Central memory CD4-positive, alpha-beta T cell (primary cell): ENCODE measurements at places on chromosomes 4 and X.

DNA sequence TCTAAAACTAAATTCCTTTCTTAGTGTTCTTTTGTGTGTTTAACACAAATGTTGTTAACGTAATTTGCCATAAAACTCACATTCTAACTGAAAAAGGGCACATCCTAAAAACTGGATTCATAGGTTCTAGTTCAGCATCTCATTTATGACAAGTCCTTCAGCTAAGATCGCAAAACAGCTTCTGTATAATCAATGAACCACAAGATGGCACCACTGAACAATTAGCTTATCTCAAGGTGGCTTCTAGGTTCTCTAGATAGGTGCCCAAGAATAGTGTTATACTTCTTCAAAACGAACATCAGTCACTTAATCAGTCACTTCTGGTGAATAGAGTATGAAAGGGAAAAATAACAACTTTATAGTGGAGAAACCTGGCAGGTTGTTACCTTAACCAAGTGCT is 54.3 kb downstream of the NRK start:
- DNase-seq = no peak

GRCh38 chr4:7167706-7168105 is 24.6 kb upstream of the SORCS2 start:
- no peak for DNase-seq

DNA sequence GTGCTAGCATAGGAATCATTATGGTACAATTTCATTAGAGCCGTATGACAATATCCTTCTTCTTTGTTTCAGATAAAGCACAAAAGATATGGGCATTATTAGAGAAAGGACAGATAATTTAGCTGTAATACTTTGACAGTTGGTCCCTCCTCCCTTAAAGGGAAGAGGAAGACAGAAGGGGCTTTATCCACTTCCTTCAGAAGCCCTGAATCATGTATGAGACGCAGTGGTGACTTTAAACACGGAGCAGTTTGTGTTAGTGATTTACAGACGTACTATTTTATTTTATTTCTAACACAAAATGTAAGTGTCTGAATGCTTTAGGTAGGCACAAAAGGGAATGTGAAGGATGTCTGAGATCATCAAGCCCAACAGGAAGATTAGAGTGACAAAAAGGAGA is 467.7 kb downstream of the IL15 start:
- no peak for DNase-seq

GRCh38 chrX:14819769-14820168 is 53.1 kb downstream of the FANCB start:
- no peak for DNase-seq

- DNase-seq = no peak
Measured at GRCh38 chrX:11591723-11592346, 73.9 kb downstream of the ARHGAP6 start.

DNA sequence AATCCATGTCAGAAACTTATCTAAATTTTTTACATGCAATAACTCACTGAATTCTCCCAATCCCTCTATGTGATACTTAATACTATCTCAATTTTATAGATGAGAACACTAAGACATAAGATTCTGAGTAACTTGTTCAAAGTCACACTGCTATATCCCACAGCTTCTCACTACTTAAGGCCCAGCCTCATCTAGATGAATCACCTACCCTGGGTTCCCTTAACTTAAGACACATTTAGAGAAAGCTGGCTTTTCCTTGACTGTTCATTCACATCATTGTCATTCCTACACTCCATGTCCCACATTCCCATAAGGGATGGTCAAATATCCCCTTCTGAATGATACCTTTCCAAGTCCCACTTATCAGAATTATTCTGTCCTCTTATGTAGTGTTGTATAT is 21.0 kb downstream of the TNIP3 start:
- DNase-seq = no peak

DNA sequence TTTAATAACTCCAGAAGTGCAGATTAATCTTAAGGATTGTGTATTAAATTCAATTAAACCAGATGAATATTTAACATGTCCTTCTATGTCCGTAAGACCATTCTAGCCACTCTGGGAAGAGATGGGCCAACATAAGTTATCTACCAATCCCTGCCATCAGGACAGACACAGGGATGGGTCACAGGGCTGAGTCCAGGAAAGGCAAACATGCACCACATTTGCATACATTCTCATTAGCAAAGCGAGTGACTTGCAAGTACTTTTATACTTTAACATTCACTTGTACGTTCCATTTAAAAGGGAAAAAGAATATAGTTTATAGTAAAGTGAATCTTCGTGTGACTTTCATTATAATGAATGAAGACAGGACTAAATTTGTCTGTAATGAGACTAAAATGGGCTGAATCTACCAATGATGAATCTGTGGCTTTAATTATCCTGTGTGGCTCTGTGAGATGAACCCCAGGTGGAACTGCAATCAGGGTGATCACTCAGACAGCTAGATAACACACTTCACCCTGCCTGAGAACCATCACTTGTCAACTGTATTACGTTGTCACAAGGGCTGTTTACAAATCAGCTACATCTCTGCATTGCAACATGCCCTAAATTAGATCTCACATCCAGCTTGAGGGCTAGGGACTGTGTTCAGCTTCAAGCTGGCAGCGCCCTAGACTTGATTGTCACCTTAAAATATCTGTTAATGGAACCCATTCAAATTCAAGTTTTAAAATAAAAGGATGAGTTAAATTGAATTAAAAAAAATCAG is 77.2 kb downstream of the SH3KBP1 start:
- no peak for DNase-seq

DNA sequence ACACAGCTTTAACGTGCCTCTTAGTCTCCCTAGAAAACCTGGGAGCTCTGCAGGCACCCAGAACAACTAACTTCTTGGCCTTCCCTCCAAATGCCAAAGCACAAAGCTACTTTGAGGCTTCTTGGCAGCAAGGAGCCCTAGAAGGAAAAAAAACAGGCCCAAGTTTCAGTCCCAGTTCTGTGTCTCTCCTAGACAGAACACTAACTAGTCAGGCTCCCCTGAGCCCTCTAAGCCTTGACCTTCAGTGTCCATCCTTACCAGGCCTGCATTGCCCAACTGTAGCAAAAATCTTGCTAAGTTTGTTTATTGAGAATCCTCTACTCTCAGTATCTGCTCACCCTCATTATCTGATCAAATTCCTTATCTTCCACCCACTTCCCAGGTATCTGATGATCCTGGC is 79.2 kb downstream of the PAPSS1 start:
- DNase-seq = no peak

DNA sequence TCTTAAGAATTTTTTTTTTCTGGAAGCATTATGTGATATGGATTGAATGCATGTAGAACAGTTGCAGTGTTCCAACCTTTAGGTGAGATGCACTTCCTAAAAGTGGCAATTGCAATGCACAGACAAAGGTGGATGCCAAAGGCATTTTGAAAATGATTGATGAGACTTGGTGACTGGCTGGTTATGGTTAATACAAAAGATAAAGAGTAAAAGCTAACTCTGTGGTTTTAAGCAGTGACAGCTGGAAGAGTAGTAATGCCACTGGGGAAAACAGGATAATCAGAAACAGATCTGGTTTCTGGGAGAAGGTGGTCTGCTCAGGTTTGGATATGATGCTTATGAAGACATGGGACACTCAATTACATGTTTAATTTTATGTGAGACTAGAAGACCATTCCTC is 345.6 kb downstream of the RPA4 start:
- DNase-seq = no peak

- peak; percentile 65 for DNase-seq
Measured at GRCh38 chrX:79366873-79367749, at the start of gene ITM2A. TSS of gene ITM2A (minus strand) at chrX:79367334. CDS start at chrX:79367215, 119 bp downstream.

GRCh38 chr4:7462509-7462971 is 27.8 kb upstream of the PSAPL1 start:
- no peak for DNase-seq

DNA sequence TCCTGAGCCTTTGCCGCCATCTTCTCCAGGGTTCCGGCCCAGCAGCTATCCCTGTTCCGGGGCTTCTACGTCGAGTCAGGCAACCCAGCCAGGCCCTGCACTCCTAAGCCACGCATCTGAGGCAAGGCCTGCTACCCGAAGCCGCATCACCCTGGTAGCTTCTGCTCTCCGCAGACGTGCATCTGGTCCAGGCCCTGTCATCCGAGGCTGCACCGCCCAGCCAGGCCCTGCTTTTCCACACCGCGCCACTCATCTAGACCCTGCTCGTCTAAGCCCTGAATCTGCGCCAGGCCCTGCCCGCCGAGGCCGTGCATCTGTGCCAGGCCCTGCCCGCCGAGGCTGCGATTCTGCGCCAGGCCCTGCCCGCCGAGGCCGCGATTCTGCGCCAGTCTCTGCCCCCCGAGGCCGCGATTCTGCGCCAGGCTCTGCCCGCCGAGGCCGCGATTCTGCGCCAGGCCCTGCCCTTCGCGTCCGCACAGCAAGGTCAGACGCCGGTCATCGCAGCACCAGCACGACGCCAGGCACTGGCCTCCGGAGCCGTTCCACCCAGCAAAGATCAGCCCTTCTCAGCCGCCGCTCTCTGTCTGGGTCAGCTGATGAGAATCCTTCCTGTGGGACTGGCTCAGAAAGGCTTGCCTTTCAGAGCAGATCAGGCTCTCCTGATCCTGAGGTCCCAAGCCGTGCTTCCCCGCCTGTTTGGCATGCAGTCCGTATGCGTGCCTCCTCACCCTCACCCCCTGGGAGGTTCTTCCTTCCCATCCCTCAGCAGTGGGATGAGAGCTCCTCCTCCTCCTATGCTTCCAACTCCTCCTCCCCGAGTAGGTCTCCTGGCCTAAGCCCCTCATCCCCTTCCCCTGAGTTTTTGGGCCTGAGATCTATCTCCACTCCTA is 75.1 kb downstream of the NUDT10 start:
- DNase-seq = no peak

DNA sequence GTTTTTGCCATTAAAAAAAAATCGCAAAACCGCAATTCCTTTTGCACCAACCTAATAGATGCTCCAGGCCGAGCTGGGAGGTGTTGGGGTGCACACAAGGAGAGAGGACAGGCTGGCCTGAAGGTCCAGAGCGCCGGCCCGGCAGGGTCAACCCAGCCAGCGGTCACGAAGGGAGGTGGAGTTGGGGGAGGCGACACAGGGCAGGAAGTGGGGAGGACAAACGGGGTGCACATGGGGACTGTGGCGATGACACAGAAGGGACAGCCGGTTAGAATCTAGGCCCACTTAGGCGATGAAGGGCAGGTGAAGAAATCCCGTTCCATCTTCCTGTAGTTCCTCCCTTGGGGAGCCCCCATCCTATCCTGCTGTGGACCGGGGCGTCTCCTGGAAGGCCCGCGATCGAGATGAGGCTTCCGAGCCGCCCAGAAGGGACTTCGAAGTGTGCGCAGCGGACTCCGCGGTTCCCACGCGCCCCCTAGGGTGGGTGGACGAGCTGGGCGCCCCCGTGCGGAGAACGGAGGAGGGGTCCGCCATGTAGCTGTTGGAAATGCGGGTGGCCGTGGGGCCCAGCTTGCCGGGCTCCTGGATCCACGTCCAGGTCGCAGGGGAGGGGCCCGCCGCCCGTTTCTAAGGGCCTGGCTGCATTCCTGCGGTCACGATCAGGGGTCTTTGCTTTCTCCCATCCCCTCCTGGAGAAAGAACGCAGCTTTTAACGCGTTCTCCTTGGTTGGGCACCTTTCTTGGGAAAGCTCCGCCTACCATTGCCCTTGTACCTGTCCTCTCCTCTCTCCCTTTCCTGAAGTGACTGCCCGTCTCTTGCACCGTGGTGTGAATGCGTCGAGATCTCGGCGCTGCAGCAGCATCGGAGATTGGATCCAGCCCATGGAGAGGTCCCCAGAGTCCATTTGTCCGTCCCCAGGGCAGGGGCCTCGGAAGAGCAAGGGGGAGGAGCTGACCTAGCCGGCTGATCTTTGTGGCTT is 17.0 kb upstream of the HPF1 start:
- DNase-seq = no peak

- no peak for DNase-seq
Measured at GRCh38 chrX:69317721-69318120, 152.5 kb upstream of the PJA1 start.

- DNase-seq = no peak
Measured at GRCh38 chrX:43313035-43313434, 343.1 kb upstream of the MAOA start.

DNA sequence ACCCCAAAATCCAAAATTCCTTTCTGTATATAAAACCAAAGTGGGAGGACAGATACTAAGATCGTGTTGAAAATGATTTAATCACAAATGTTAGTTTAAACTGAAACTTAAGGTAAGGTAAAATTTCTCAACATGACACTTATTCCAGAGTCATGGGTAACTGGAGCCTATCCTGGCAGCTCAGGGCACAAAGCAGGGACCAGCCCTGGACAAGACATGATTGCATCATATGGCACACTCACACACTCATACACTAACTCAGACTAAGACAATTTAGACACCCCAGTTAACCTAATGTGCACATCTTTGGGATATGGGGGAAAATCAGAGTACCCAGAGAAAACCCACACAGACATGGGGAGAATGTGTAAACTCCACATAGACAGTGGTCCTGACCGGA is 244.1 kb upstream of the TEX13A start:
- no peak for DNase-seq

GRCh38 chr4:48665555-48666186 is 114.4 kb downstream of the FRYL start:
- DNase-seq = no peak

DNA sequence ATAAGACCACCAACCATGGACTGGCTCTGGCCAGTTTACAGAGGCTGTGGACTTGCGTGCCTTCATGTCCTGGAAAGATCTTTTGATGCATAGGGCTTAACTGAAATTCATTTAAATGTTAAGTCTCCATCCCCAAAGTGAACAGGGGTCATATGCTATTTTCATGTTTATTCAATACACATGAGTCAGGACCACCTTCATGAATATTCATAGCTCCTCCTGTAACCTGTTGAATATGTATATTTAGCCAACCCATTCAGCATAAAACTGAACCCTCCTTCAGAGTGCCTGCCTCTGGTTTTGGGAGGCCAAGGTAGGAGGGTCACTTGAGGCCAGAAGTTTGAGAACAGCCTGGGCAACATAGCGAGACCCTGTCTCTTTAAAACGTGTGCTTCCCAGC is 7.1 kb downstream of the CTPS2 start:
- no peak for DNase-seq

DNA sequence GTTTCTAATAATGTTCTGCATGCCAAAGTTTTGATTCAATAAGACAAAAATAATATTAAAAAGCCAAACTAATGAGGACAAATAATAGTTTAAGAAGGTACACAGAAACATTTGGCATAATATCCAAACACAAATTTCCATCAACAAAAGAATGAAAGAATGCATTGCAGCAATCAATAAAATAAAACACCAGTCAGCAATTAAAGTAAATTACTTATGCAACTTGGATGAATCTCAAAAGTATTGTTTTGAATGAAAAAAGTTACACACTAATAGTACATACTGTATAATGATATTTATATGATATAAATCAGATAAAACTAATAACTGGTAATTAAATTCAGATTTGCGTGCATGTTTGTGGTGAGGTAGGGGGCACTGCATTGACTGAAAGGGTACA is 285.5 kb upstream of the PCDH10 start:
- no peak for DNase-seq

DNA sequence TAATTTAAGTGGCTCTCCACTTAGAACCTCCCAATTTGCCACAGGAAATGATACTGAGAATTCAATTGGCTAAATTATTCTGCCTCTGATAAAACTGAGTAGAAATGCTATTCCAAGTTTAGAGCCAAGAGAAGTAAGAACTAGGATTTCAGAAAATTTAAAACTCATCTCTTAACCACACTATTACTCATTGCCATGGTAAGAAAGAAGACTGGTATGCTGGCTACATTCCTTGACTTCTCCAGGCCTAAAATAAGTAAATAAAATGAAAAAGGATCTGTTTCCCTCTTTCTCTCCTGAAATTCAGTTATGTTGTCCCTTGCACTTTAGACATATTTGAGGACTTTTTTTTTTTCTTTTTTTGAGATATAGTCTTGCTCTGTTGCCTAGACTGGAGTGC is 23.3 kb downstream of the ZNF280C start:
- DNase-seq = no peak
